ENCODE measurements at places on chromosomes 1 and 21.

DNA sequence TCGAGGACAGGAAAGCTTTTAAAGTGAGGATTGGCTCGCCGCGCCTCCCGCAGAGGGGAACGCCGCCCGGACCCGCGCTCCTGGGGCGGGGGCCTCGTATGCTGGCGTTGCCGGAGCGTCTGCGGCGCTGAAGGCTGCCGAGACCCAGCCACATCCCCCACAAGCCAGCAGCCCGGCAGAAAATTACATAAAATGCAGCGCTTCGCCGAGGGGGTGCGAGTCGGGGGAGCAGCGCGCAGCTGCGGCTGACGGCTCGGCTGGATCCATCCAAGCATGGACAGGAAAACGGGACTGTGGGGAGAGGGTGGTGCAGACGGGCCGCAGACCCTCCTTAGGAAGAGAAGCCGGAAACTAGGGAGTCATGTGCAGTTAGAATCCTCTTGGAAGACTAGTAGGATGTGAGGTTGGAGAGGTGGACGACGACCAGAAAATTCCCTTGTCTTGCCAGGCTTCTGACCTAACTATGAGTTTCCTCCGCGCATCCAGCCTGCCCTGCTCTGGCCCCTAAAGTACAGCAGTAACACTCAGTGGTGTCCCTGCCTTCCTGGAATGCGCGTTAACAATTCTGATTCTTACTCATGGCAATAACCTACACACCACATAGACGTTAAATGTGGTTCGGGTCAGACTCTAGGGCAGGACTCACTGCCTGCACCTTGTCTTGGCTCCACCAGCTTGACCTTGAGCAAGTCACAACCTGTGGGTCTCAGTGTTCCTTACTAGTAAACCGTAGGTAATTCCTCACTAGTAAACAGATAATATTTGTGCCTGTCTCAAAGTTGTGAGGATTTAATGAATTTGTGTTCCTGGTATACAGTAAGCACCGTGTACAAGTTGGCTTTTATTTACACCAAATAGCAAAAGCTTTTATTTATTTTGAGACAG lies 953 bp upstream of the BRWD1 start:
- H3K36me3 ChIP-seq = peaks cover 4% of the 10 kb centered on the region
- H3K27ac ChIP-seq = peak overlapping the region; percentile 88
- peak overlapping the region; percentile 94 for H3K4me3 ChIP-seq
- H3K27me3 ChIP-seq = peaks cover 16% of the 10 kb centered on the region
- peak; percentile 6 for DNase-seq

DNA sequence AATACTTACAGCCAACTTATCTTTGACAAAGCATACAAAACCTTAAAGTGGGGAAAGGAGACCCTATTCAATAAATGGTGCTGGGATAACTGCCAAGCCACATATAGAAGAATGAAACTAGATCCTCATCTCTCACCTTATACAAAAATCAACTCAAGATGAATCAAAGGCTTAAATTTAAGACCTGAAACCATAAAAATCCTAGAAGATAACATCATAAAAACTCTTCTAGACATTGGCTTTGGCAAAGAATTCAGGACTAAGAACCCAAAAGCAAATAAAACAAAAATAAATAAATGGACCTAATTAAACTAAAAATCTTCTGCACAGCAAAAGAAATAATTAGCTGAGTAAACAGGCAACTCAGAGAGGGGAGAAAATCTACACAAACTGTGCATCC lies 335.6 kb upstream of the PBX1 start:
- no peak overlapping the region for H3K4me3 ChIP-seq
- H3K27me3 ChIP-seq = peaks cover 3% of the 10 kb centered on the region
- H3K4me1 ChIP-seq = no peaks in the 10 kb centered on the region
- no peak for DNase-seq
- no peak overlapping the region for H3K27ac ChIP-seq
- no peaks in the 10 kb centered on the region for H3K36me3 ChIP-seq

DNA sequence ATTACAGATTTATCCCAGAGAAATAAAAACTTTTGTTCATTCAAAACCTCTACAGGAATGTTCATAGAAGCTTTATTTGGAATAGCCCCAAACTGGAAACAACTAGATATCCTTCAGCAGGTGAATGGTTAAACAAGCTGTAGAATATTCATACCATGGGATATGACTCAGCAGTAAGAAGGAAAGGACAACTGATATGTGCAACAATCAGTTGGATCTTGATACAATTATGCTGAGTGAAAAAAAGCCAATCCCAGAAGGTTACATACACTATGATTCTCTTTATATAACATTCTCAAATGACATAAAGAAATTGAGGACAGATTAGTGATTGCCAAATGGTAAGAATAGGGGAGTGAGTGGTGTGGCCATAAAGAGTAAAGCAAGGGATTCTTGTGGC lies 376.7 kb downstream of the S1PR1 start:
- H3K27me3 ChIP-seq = no peaks in the 10 kb centered on the region
- H3K4me1 ChIP-seq = no peaks in the 10 kb centered on the region
- H3K36me3 ChIP-seq = no peaks in the 10 kb centered on the region
- no peak overlapping the region for H3K4me3 ChIP-seq
- no peak overlapping the region for H3K27ac ChIP-seq
- DNase-seq = no peak

- peak overlapping the region; percentile 98 for H3K4me3 ChIP-seq
- H3K27me3 ChIP-seq = peaks cover 19% of the 10 kb centered on the region
- no peak for DNase-seq
- H3K36me3 ChIP-seq = no peaks in the 10 kb centered on the region
Measured at GRCh38 chr1:155979597-155980343, 1.4 kb upstream of the ARHGEF2 start.

DNA sequence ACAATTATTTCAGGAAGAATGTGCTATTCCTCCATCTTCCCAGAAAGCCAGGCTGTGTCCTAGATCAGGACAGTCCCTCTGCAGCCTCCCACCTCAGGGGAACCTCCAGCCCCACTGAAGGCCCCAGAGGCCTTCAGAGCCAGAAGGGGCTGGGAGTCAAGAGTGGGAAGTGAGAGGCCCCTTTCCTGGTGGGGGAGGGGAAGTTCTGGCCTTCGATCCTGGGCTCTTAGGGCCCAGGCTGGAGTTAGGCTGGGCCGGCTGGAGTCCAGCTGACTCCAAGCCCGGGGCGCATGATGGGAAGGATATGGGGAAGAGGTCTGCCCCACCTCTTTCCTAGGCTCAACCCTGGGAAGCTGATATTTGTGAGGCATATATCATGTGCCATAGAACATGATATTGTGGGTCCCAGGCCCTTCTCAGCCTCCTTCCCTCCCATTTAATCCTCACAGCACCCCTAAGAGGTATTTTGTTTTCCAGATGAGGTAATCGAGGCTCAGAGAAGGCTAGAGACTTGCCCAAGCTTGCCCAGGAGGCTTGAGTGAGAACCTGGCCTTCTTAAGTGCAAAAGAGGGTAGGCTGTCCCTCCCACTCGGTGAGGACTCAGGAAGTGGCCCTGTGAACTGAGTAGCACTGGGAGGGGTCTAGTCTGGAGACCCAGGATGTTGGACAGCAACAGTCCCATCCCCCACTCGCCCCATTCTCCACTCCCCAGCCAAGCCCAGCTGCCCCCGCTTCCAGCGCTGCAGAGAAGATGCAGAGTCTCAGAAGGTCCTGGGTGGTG lies 18.6 kb upstream of the HSPG2 start:
- H3K27me3 ChIP-seq = peaks cover 1% of the 10 kb centered on the region
- no peak overlapping the region for H3K27ac ChIP-seq
- no peaks in the 10 kb centered on the region for H3K36me3 ChIP-seq
- no peak overlapping the region for H3K4me3 ChIP-seq

DNA sequence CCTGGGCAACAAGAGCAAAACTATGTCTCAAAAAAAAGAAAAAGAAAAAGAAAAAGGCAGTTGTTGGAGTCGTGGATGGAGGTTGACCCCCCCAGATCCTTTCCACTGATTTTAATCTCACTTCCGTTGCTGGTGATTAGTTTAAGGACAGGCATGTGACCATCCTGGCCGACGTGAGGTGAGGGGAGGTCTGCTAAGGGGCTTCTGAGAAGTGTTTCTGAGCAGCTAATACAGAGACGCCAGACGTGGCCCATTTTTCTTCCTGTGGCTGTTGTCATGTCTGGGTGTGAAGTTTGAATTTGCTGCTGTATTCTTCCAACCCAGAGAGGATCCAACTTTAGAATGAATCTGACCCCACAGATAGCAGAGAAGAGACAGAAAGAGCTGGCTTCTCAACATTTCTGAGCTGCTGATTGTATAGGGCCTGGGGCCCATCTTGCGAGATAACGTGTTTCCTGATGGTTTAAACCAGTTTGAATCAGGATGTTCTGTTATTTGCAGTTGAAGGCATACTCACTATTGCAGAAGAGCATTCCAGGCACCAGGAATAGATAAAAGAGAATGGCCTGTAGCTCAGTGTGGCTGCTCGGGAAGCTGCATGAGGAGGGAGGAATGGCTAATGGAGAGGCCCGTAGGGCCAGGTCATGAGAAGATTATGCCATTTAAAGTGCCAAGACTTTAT lies 22.8 kb upstream of the SSBP3 start:
- peaks cover 10% of the 10 kb centered on the region for H3K4me1 ChIP-seq
- H3K27me3 ChIP-seq = peaks cover 2% of the 10 kb centered on the region
- no peak for DNase-seq
- H3K36me3 ChIP-seq = no peaks in the 10 kb centered on the region
- no peak overlapping the region for H3K4me3 ChIP-seq

- no peak for DNase-seq
- H3K4me1 ChIP-seq = peaks cover 10% of the 10 kb centered on the region
- H3K27me3 ChIP-seq = peaks cover 5% of the 10 kb centered on the region
Measured at GRCh38 chr1:58874757-58875755, 91.2 kb upstream of the JUN start.

- DNase-seq = no peak
- H3K4me3 ChIP-seq = no peak overlapping the region
- no peaks in the 10 kb centered on the region for H3K36me3 ChIP-seq
- H3K4me1 ChIP-seq = no peaks in the 10 kb centered on the region
- no peak overlapping the region for H3K27ac ChIP-seq
- H3K27me3 ChIP-seq = peaks cover 3% of the 10 kb centered on the region
Measured at GRCh38 chr1:21219674-21220073, 43.0 kb upstream of the EIF4G3 start.

- H3K27me3 ChIP-seq = peaks cover 2% of the 10 kb centered on the region
- no peak overlapping the region for H3K27ac ChIP-seq
- H3K36me3 ChIP-seq = no peaks in the 10 kb centered on the region
- peaks cover 2% of the 10 kb centered on the region for H3K4me1 ChIP-seq
- H3K4me3 ChIP-seq = no peak overlapping the region
- DNase-seq = no peak
Measured at GRCh38 chr1:239833723-239834122, 258.0 kb upstream of the FMN2 start.

DNA sequence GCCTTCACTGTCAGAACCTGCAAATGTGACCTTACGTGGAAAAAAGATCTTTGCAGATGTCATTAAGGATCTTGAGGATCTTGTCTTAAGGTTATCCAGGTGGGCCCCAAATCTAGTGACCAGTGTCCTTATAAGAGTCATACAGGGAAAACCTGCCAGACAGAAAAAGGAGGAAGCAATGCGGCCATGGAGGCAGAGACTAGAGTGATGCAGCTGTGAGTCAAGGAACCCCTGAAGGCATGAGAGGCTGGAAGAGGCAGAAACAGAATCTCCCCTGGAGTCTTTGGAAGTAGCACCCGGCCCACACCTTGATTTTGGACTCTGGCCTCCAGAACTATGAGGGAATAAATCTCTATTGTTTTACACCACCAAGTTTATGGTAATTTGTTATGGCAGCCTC lies 36.5 kb upstream of the DNASE2B start:
- peaks cover 3% of the 10 kb centered on the region for H3K36me3 ChIP-seq
- no peaks in the 10 kb centered on the region for H3K27me3 ChIP-seq
- no peak overlapping the region for H3K4me3 ChIP-seq
- H3K4me1 ChIP-seq = peaks cover 35% of the 10 kb centered on the region
- no peak for DNase-seq

GRCh38 chr1:43444151-43444828 lies 9.4 kb downstream of the HYI start:
- peaks cover 4% of the 10 kb centered on the region for H3K27me3 ChIP-seq
- no peak overlapping the region for H3K4me3 ChIP-seq
- no peaks in the 10 kb centered on the region for H3K4me1 ChIP-seq
- DNase-seq = no peak
- no peak overlapping the region for H3K27ac ChIP-seq

- peak overlapping the region; percentile 87 for H3K27ac ChIP-seq
- peaks cover 65% of the 10 kb centered on the region for H3K4me1 ChIP-seq
Measured at GRCh38 chr21:46555225-46555617, 49.7 kb downstream of the S100B start.

DNA sequence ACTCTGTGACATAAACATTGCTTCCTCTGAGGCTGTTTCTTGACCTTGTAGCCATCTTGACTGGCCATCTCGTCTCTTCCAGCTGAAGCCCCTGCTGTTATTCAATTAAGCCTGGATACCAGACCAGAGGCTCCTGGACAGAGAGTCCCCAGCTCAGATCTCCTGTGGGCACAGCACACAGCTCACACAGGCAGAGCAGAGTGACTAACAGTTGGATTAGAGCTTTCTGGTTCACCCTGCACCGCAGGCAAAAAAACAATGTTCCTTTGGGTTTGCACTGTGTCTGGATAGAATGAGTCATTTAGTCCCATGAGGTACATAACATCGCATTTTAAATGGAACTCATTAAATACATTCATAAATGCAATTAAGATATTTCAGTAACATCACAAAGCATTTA lies 33.4 kb upstream of the USH2A start:
- H3K27ac ChIP-seq = no peak overlapping the region
- H3K27me3 ChIP-seq = no peaks in the 10 kb centered on the region
- no peak overlapping the region for H3K4me3 ChIP-seq
- DNase-seq = no peak
- H3K4me1 ChIP-seq = no peaks in the 10 kb centered on the region

- H3K27ac ChIP-seq = no peak overlapping the region
- H3K4me3 ChIP-seq = no peak overlapping the region
- H3K27me3 ChIP-seq = no peaks in the 10 kb centered on the region
- DNase-seq = no peak
- H3K4me1 ChIP-seq = no peaks in the 10 kb centered on the region
- H3K36me3 ChIP-seq = no peaks in the 10 kb centered on the region
Measured at GRCh38 chr1:10738061-10739058, 58.1 kb downstream of the CASZ1 start.

DNA sequence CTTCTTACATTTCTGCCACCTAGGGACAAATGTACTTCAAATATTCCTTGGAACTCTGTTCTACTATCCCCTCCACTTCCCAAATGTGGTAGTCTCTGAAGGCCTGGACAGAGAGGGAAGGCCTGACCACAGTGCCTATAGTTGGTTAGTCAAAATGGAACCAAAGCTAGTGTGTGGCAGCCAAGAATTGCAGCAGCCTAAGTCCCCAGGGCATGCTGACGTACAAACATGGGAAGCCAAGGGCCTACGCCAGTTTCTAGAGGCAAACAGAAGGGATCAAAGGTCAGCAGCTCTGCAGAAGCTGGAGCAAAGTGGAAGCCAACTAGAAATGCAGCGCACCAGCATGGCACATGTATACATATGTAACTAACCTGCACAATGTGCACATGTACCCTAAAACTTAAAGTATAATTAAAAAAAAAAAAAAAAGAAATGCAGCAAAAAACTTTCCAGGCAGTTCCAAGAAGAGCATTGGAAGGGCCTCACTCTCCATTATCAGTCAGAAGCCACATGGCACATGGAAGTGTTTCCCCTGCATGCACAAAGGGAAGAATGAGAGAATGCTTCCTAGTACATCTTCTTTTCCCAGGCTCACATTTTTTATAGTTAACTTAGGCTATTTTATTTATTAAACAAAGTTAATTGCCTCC lies 39.4 kb upstream of the GADD45A start:
- no peak for DNase-seq
- H3K4me1 ChIP-seq = no peaks in the 10 kb centered on the region
- H3K27ac ChIP-seq = no peak overlapping the region
- no peak overlapping the region for H3K4me3 ChIP-seq
- H3K36me3 ChIP-seq = no peaks in the 10 kb centered on the region

Measured in immature natural killer cell (primary cell).